Fibroblast of lung (primary cell): ENCODE measurements at places on chromosomes 11 and 22.

DNA sequence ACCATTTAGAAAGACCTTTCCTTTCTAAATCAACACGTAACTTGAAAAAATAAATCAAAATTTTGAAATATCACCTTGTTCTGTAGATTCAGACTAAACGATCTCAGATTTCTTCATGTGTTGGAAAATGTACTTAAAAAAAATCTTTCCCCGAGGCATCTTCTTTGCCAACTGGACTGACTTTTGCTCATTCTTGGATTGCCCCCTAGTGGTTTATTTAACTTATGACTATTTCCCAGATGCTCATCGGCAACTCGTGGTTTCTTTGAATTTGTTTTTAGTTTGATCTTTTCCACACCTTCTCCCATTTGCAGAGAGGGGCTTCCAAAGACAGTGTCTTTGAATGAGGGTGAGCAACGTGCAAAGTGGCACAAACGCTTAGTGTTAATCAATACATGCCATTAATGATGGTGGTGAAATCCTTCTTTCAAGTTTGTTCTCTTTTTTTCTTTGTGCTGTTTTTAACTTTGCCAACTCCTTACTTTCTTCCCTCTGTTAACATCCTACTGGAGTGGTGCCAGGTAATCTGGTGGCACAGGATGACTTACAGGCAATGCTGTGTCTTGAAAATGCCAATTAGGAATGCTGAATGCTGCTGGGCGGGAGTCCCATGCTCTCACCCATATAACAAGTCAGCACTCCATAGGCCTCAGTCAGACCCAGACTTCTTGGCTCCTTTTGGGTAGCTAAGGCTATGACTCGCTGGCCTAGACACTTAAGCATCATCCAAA is 18.3 kb downstream of the PRSS23 start:
- DNase-seq, result peak; percentile 73

- DNase-seq, result peak; percentile 77
Measured at GRCh38 chr11:1532014-1532586, 40.0 kb downstream of the DUSP8 start.

- DNase-seq, result no peak
Measured at GRCh38 chr11:69376155-69377028, 82.4 kb downstream of the MYEOV start.

- peak; percentile 60 for DNase-seq
Measured at GRCh38 chr11:69808667-69809086, 10.5 kb downstream of the FGF3 start.

DNA sequence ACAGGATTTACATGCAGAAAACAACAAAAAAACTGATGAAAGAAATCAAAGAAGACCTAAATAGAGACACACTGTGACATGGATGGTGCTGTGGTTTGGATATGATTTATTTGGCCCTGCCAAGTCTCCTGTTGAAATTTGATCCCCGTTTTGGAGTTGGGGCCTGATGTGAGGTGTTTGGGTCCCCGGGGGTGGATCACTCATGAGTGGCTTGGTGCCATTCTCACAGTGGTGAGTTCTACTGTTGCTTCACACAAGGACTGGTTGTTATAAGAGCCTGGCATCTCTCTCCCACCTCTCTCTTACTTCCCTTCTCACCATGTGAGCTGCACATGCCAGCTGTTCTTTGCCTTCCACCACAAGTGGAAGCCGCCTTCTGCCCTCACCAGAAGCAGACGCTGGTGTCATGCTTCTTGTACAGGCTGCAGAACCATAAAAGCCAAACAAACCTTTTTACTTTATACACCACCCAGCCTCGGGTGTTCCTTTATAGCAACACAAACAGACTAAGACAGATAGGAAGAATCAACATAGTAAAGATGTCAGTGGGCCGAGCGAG is 7.8 kb upstream of the RTL6 start:
- DNase-seq, result no peak

DNA sequence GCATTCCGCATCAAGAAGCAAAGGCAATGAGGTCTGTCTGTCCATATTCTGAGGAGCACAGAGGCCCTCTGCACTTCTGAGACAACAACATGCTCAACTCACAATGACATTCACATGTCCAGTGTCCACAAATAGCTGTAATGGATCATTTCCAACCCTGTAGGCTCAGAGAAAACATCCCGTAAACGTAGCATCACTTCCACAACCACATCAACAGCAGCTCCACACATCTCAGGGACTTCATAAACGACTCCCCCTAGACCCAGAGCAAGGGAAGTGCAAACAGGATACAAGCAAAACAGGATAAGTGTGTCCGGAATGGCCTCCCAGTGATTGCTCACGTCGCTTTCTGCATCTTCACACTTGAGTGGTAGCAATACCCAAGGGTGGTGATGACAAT is 100.2 kb downstream of the SYN3 start:
- no peak for DNase-seq

GRCh38 chr11:92865352-92865751 is 104.1 kb upstream of the MTNR1B start:
- peak; percentile 72 for DNase-seq

DNA sequence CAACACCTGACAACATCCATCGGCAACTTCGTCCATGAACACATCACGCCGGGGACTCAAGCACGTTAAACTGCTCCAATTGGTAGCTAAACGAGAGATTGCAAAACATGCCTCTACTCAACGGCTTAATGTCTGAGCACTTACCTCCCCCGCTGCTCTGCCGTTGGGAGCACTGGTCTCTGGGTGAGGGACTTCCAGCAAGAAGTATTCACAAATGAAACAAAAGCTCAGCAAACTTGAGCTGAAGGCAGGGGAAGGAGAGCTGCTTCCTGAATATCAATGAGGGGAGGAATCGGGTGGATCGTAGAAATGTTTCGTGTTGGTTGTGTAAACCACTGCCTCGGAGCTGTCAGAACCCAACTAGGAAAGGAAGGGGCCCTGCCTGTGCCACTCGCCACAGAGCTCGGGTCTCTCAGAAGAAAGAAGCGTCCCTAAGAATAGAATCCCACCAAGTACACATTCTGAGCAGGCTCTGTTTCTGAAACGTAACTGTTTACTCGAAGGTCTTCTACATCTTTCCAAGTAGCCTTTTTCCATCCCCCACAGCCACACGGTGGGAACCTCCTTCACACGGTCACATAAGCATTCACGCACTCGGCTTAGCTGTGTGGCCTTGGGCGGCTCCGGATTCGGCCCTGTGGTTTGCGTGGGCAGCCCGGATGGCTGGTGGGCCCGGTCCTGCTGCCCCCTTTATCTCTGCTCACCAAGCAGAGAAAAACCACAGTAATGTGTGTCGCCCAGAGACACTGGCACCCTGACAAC is at the start of gene MLC1:
MLC1 (minus strand) TSS at position 216 of the 762 bp plus-strand sequence. CDS start 524 bp downstream, outside the sequence.
- peak; percentile 88 for DNase-seq

GRCh38 chr11:72848846-72849466 is 34.7 kb downstream of the ATG16L2 start:
- peak; percentile 22 for DNase-seq

GRCh38 chr11:60831501-60832079 is 10.3 kb upstream of the CCDC86 start:
- peak; percentile 51 for DNase-seq

DNA sequence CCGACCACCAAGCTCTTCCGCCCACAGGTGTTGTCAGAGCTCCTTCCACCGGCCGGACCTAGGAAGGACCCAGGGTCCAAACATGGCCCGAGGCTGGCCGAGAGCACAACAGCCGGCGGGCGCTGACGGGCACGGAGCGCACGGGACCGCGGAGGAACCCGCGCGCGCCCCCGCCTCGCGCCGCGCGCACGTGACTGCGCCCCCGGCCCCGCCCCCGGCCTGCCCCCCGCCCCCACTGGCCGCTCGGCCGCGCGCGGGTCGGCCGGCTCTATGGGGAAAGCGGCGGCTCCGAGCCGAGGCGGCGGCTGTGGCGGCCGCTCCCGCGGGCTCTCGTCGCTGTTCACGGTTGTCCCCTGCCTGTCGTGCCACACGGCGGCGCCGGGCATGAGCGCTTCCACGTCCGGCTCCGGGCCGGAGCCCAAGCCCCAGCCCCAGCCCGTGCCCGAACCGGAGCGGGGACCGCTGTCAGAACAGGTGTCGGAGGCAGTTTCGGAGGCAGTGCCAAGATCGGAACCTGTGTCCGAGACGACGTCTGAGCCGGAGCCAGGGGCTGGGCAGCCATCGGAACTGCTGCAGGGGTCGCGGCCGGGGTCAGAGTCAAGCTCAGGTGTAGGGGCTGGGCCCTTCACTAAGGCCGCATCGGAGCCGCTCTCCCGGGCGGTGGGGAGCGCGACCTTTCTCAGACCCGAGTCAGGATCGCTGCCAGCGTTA is at the start of gene OSBP2:
OSBP2 (plus strand) TSS at position 235 of the 711 bp plus-strand sequence; CDS start at position 271, 36 bp downstream.
- no peak for DNase-seq

DNA sequence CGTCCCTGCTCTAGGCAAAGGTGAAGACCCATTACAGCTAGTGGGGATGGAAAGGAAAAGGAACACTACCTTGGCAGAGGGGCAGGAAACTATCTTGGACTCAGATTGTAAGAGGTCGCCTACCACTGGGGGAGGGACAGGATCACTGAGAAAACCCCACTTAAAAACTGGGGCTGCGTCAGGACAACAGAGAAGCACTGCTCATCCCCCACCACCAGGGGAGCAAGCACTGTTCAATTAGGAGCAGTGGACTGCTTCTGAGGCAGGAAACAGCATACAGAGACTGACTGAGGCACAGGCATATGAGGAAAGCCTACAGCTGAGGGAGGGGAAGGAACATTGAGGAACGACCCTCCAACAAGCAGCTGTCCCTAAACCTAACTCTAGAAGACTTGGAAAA is 20.8 kb upstream of the DLAT start:
- DNase-seq, result no peak

DNA sequence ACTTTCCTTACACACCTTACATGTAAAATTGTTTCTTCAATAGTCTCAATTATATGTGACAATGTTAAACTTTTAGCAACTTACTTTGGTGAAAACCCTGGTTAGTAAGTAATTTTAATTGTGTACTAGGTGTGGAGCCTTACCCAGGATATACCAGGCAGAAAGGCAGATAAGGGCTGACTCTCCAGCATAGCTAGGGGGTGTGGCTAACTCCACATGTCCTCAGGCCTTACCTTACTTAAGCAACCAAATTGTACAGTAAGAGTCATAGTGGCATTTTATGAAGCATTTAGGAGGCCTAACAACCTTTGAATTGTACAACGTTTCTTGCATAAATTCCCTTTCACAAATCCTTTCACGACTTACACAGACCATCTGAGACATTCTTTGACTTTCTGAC is 118.2 kb upstream of the OR9Q1 start:
- no peak for DNase-seq

GRCh38 chr11:10808235-10808552 is 532 bp downstream of the EIF4G2 start:
- no peak for DNase-seq

GRCh38 chr11:34926101-34926830 is 9.8 kb downstream of the PDHX start:
- peak; percentile 76 for DNase-seq

DNA sequence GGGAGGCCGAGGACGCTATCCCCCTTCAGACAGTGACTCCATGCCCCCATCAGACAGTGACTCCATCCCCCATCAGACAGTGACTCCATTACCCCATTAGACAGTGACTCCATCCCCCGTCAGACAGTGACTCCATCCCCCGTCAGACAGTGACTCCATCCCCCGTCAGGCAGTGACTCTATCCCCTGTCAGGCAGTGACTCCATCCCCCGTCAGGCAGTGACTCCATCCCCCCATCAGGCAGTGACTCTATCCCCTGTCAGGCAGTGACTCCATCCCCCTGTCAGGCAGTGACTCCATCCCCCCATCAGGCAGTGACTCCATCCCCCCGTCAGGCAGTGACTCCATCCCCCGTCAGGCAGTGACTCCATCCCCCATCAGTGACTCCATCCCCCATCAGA is 9.1 kb upstream of the TTLL8 start:
- DNase-seq, result no peak

GRCh38 chr11:80733790-80734189 is 1293.0 kb upstream of the TENM4 start:
- DNase-seq, result no peak

- DNase-seq, result no peak
Measured at GRCh38 chr11:41377709-41378394, 81.6 kb downstream of the LRRC4C start.

DNA sequence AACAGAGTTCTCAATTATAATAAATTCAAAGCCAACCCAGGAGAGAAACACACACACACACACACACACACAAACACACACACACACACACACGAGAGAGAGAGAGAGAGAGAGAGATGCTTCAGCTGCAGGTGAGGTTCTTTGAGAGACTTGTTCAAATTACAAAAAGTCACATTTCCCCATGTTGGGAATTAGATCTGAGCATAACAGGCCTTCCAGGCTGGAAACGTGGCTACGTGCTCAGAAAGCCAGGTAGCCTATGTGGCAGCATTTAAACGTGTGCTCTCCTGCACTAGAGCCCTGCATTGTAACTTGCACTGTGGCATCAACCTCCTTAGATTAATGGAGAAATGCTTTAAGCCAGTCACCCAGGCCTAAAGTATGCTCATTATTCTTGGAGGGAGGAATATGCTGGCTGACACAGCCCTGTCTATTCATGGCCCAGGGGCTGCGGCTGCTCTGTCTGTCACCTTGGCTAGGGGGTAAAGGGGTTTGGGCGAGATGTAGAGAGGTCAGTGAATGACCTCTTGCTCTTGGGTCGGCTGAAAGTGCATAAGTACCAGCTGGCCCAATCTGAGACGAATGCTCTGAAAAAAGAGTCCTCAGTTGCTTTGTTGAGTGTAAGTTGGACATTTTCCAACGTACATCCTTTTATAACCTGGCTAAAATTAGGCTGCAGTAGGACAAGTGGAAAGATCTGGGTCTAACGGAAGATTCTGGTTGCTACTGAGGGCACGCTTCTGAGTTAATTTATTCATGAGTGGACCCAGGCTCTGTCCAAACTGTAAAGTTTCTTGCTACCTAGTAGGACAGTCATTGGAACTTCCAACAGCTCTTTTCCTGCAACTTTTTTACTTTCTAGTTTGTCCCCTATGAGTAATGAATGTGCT is 171.1 kb upstream of the SEZ6L start:
- no peak for DNase-seq

DNA sequence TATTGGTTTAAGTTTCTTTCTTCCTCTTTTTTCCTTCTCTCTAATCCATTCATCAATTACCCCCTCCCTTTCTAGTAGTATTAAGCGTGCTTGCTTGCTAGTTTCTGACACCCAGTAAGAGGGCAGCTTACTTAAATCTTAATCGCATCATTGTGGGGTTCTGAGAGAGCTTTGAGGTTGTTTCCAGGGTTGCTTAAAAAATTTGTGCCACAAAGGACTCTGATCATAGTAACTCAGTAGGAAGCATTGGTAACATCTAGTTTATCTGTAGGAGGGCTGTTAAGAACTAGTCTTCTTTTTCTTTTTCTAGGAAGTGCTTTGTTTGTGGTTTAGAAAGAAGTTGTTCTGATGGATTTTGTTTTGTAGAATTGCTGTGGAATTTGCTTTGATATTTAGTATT is 45.3 kb downstream of the TMEM135 start:
- DNase-seq, result no peak

GRCh38 chr11:9663699-9664275 is at the start of gene SWAP70:
SWAP70 (plus strand) TSS chr11:9664077; CDS start chr11:9664180, 103 bp downstream.
- peak; percentile 86 for DNase-seq

DNA sequence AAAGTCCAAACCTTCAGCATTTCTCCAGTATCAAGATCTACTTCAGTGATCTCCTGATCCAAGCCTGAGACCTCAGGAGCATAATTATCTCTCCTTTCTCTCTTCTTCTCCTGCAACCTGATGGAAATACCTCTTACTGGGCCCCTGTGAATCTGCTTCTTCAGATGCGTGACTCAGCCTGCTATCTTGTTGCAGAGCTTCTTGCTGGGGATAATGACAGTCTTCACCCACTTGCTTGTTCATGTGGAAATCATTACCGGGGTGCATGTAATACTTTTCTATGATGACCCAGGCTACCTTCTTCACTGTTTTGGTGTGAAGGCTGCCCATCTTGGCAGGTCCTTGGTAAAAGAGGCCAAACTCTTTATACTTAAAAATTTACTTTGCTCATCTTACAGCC is 140.0 kb upstream of the POU2AF2 start:
- no peak for DNase-seq
